ENCODE measurements at places on chromosomes 5 and 9.

DNA sequence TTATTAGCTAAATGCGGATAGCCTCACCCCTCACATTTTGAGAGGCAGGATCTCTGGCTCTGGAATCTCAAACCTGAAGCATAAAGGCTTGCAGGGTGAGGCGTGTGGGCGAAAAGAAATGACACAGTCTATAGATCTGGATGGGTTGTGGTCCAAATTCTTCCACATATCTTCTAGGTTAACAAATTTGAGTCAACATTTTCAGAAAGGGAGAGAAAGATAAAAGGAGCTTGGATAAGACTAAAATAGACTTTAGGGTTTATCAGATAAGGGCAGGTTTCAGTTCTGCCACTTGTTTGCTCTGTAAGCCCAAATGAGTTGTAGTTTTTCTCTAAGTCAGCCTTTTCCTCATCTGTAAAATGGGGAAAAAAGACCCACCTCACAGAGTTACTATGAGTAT lies 220.9 kb downstream of the TRIM32 start:
- DNase-seq: no peak

DNA sequence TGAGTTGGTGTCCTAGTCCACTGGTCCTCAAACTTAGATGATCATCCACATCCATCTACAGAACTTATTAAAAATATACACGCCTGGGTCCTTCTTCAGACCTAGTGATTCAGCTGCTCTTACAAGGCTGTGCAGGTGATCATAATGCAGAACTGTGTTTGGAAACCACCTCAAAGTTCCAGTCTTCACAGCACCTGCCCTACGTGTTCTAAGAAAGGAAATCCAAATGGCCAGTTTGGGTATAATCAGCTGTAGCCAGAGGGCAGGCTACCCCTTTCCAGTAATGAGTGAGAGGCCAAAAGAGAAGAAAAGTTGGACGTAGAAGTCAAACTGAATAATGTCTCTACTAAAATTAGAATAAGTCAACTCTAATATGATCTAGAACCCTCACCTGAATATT lies 15.4 kb downstream of the REEP5 start:
- DNase-seq: no peak

DNA sequence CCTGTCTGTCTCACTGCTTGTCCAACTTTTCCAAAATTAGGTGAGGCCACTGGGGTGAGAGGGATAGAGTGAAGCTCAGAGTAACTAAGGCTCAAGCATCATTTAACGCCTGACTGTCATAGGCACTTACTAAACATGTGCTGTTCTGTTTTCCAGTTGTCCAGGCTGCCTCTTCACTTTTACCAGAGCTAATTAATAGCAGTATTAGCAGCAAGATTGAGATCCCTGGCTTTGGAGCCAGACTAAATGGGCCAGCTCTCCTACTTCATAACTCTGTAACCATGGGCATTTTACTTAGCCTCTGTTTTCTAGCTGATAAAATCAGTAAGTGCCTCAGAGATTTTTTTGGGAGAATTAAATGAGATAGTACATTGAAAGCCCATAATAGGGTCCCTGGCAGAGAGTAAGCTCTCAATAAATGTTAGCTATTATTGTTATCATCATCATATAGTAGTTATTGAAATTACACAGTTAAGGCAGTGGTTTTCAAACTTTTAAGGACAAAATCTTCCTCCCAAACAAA lies 146.2 kb upstream of the LHFPL2 start:
- DNase-seq: no peak

DNA sequence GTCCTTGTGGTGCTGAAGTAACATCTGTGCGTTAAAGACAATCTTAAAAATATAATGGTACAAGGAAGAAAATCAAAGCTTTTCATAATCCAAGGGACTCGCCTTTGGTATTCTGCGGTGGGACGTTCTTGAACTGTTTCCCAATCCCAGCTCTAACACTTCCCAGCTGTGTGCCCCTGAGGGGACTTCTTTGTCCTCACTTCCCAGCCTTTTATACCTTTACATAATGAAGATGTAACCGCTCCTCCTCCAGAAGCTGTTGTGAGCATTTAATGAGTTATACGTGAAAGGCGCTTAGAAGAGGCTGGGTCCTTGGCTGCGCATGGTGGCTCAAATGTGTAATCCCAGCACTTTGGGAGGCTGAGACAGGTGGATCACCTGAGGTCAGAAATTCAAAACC lies 16.9 kb downstream of the STK10 start:
- no peak for DNase-seq

GRCh38 chr5:128426090-128426534 lies 111.9 kb downstream of the FBN2 start:
- DNase-seq: no peak

DNA sequence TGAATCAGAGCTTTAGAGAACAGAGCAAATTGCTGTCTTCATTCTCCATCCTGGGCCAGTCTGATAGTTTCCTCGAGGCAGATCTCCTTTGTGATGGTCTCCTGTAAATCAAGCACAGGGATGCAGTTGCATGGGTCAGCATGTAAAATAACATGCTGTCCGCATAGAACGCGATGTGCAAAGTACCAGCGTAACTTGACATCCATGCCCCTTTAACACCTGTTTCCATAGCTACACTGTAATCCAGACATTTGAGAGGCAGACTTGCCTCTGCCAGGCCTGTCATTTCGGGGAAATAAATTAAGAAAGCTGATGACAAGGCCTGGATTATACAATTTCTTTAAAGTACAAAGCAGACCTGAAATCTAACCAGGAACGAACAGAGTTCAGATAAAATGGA lies 413.5 kb downstream of the TLE4 start:
- no peak for DNase-seq

DNA sequence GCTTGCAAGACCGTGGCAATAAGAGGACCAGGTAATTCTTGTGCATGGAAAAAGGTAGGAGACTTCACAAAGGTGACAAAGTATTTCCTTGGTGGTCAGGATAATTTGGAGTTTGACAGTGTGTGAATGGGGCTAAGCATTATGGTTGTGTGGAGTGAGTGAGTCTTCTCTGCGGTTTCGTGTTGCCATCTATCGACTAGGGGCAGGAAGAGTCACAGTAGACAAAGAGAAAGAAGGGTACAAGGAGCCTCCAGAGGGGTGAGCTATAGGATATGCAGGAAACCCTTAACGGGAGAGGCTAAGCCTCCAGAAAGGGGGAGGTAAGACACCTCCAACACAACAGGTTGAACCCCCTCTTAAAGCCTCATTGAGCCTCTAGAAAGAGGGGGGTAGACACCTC lies 64.0 kb upstream of the RANBP6 start:
- DNase-seq: no peak

GRCh38 chr9:108245331-108245730 lies 610.5 kb downstream of the ACTL7B start:
- no peak for DNase-seq

DNA sequence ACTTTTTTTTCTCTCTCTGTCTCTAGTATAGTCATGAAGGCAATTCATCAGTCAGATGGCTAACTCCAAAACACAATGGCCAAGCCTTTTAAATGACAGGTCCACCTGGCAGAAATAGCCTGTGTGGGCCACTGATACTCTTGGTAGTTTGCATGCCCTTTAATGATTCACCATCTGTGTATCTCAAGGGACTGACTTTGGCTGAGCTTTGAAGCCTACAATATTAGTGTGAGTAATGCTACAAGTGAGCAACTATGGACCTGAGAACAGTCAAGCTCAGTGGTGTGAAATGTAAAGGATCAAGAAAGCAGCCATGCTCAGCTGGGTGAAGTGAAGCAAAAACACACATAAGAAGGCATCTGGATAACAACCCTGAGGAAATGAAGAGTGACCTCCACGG lies 506.9 kb downstream of the TLE1 start:
- DNase-seq: no peak

GRCh38 chr9:128713941-128714573 lies 9.9 kb downstream of the ZDHHC12 start:
- DNase-seq: no peak

- DNase-seq: no peak
Measured at GRCh38 chr5:60507687-60508086, 192.3 kb downstream of the DEPDC1B start.

DNA sequence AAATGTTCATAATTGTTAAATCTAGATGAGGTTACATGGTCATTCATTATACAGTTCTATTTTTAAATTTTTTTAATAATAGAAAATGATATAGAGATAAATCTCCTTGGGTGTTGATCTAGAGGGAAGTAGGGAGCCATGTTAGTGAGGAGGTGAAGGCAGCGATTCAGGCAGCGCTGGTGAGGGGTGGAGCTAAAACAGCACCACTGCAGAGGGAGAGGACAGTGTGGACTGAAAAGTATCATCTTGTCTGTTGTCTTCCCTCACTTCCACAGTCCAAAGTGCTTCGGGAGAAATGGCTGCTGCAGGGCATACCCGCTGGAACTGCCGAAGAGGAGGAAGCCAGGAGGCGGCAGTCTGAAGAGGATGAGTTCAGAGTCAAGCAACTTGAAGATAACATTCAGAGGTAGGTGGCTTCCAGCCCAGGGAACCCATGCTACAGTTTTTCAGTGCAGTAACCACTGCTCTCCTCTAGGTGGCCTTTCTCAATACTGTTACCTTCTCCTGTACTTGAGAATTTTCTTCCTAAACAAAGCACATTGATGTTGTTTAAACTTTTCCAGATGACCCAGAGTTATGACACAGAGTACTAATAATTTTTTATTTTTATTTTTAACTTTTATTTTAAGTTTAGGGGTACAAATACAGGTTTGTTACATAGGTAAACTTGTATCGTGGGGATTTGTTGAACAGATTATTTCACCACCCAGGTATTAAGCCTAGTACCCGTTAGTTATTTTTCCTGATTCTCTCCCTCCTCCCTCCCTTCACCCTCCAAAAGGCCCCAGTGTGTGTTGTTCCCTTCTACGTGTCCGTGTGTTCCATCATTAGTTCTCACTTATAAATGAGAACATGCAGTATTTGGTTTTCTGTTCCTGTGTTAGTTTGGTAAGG lies 100.5 kb downstream of the PALM2AKAP2 start:
- DNase-seq: no peak

DNA sequence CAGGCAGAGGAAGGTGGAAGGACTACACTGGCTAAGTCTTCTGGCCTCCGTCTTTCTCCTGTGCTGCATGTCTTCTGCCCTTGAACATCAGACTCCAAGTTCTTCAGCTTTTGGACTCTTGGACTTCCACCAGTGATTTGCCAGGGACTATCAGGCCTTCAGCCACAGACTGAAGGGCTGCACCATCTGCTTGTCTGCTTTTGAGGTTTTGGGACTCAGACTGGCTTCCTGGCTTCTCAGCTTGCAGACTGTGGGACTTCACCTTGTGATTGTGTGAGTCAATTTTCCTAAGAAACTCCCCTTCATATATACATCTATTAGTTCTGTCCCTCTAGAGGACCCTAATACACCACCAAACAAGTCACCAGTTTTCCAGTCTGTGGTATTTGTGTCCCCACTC lies 9.7 kb upstream of the ANKDD1B start:
- no peak for DNase-seq

GRCh38 chr5:159965031-159965837 lies 43.7 kb upstream of the TTC1 start:
- no peak for DNase-seq

GRCh38 chr9:76525196-76525595 lies 66.2 kb downstream of the GCNT1 start:
- DNase-seq: no peak

GRCh38 chr5:150487199-150488061 lies 20.5 kb upstream of the NDST1 start:
- no peak for DNase-seq

DNA sequence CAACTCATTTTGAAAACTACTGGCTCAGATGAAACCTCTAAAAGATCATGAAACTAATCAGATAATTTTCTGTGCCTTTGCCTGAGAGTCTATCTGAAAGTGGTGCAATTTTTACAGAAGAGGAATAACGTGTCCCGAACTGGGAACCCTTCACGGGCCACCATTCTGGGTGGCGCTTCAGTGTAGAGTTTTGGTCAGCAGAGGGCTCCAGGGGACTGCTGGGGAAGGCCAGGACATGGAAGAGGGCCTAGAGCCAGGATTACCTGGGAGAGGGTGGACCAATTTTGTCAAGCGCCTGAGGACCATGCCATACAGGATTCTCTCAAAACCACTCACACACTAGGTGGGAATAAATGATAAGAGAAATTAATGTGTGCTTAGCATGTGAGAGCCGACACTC lies 49.7 kb upstream of the PLEKHG4B start:
- DNase-seq: no peak

DNA sequence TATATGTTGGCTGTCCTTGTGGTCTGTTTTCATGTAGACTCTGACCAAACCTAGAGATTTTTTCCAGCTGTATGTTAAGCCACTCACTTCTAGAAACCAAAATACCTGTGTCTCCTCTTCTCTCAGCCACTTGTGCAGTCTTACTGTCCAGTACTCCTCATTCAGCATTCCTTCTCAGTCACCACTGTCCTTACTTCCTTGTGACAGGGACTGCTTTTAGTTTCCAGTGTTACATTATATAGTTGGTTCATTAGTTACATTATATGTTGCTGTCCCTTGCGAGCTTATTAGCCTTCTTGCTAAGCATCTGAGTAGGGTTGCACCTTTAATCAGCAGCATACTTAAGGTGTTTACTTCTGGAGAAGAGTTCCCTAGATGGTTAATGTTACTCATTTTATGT lies 4.3 kb downstream of the ATP6V1G1 start:
- DNase-seq: no peak

DNA sequence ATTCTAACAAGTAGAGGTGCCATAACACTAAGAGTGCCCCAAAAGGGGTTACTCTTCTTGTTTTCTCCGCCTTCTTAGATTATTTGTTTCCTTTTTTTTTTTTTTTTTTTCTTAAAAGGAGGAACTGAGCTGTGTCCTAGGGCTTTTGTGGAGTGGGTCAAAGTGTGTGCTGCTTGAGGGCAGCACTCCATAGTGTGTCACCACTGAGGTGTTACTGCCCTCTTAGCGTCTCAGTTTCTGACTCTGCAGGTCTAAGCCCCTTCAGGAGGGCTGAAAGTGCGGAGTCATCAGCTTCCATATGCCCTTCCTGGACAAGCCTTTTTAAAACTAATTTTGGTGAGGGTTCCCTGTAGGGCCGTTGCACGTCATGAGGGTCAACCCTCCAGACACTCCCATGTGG lies 12.6 kb upstream of the NANS start:
- no peak for DNase-seq

GRCh38 chr5:66840511-66841013 lies 244.4 kb downstream of the MAST4 start:
- no peak for DNase-seq
